ENCODE measurements at places on chromosomes 2 and 18. TPM values are rescaled to one million over a fixed set of nuclear protein-coding genes. Genes with fewer than 3 reads are reported as not detected.

The NT5DC4 gene
- not detected for polyA plus RNA-seq

The HRH4 gene
- polyA plus RNA-seq: not detected

The OR6B2 gene
- not detected for polyA plus RNA-seq

The PASK gene
- 5.4 TPM for polyA plus RNA-seq

The CXCR4 gene
- 36.5 TPM for polyA plus RNA-seq

The IL1RL1 gene
- 1.9 TPM for polyA plus RNA-seq

The FKBP7 gene
- 65.1 TPM for polyA plus RNA-seq

All from muscle of arm (tissue), 14 donors.